T-helper 17 cell (primary cell): ENCODE measurements at places on chromosomes 11 and 22.

GRCh38 chr11:70712471-70712870 is 314.1 kb downstream of the CTTN start:
- peaks cover 4% of the 10 kb centered on the region for H3K4me1 ChIP-seq
- no peaks in the 10 kb centered on the region for H3K36me3 ChIP-seq
- DNase-seq = no peak
- no peak overlapping the region for H3K4me3 ChIP-seq

- H3K4me3 ChIP-seq = no peak overlapping the region
- peaks cover 3% of the 10 kb centered on the region for H3K36me3 ChIP-seq
- DNase-seq = no peak
- no peaks in the 10 kb centered on the region for H3K27me3 ChIP-seq
These were observed 4.5 kb downstream of the OR5B21 start for GRCh38 chr11:58503361-58503856.

- H3K27me3 ChIP-seq = no peaks in the 10 kb centered on the region
- DNase-seq = no peak
- no peak overlapping the region for H3K4me3 ChIP-seq
- H3K36me3 ChIP-seq = peaks cover 12% of the 10 kb centered on the region
These were observed 43.6 kb downstream of the TSPAN18 start for GRCh38 chr11:44770401-44770800.

DNA sequence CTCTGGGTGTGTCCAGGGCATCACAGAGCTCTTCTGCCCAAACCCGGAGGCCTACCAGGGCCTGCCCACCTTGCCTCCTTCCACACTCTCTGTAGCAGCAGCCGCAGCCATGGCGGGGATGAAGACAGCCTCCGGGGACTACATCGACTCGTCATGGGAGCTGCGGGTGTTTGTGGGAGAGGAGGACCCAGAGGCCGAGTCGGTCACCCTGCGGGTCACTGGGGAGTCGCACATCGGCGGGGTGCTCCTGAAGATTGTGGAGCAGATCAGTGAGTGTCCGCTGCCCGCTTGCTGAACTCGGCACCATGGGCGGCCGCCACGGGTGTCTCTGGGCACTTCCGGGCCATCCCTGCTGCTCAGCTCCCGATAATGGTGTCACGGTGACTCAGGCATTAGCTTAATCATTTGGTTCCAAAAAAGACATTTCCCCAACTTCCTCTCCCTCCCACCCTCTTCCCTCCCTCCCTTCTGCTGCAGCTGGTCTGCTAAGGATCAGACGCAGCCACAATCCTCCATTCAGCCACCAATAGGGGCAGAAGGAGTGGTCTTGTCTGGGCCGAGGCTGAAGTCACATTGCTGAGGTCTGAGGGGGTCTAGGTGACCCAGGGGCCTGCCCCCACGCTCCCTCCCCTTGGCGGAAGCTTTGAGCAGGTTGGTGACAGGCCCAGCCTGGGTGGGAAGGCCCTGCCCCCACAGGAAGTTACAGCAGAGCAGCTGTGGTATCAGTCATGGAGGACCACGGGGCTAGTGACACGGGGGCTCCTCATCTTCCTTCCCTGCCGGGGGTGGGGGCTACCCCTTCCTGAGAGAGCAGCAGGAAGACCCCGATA is 950 bp downstream of the FERMT3 start:
- H3K27ac ChIP-seq = peak overlapping the region; percentile 90
- peak; percentile 51 for DNase-seq

DNA sequence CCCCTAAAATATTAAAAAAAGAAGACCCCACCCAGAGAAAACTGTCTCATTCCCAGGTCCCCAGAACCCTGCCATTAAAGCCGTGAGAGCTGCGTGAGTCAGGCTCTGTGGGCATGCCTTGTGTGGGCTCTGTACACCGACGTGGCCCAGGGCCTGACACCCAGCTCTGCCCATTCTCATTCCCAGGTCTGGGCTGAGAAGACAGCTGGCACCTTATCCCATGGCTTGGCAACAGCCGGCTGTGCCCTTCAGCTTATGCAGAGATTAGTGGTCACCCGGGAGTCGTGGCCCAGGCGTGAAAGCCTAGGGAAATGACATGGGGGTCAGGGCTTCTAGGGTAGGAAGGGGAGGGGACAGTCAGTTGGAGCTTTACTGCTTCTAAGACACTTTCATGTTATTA is 31.9 kb downstream of the OTOG start:
- H3K4me1 ChIP-seq = peaks cover 4% of the 10 kb centered on the region
- no peak for DNase-seq
- H3K36me3 ChIP-seq = no peaks in the 10 kb centered on the region
- H3K27ac ChIP-seq = no peak overlapping the region
- H3K27me3 ChIP-seq = peaks cover 37% of the 10 kb centered on the region

- no peak overlapping the region for H3K27ac ChIP-seq
- H3K27me3 ChIP-seq = peaks cover 34% of the 10 kb centered on the region
- no peak overlapping the region for H3K4me3 ChIP-seq
- DNase-seq = no peak
These were observed 38.6 kb upstream of the NCAM1 start for GRCh38 chr11:112922606-112923005.

GRCh38 chr11:75840522-75840921 is 25.5 kb downstream of the UVRAG start:
- H3K27me3 ChIP-seq = no peaks in the 10 kb centered on the region
- H3K4me1 ChIP-seq = peaks cover 32% of the 10 kb centered on the region
- H3K36me3 ChIP-seq = peaks cover 5% of the 10 kb centered on the region
- H3K4me3 ChIP-seq = no peak overlapping the region
- DNase-seq = no peak
